HEK293T (cell line): ENCODE measurements at places on chromosomes 5 and 9.

DNA sequence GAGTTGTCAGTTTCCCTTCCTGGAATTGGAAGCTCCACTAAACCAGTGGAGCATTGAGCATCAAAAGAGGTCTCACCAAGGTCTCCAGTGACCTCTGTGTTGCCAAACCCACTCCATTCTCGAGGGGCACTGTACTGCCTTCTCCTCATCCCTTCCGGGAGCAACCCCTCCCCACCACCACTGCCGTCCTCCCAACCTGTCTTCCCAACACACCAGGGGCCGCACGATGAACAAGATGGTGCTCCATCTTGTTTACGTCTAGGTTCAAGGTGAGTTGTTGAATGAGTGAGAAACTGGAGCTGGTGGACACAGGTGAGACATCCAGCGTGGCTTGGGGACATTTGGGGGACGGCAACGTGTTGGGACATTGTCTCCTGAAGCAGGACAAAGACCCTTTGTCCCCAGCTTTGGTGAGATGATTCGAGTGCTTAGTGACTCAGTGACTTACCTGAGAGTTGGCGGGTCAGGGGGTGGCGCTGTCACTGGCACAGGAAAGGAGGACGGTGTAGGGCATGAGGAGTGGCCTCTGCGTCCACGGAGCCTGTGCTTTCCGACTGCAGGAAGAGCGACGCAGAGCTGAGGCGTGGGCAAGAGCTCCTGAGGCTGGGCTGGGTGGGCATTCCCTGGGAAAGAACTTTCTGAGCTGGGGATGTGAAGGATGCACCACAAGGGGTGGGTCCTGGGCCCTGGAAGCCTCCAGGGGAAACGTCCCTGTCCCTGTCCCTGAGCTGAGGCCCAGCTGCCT lies 44.8 kb upstream of the RNU6ATAC start:
- DNase-seq = no peak

DNA sequence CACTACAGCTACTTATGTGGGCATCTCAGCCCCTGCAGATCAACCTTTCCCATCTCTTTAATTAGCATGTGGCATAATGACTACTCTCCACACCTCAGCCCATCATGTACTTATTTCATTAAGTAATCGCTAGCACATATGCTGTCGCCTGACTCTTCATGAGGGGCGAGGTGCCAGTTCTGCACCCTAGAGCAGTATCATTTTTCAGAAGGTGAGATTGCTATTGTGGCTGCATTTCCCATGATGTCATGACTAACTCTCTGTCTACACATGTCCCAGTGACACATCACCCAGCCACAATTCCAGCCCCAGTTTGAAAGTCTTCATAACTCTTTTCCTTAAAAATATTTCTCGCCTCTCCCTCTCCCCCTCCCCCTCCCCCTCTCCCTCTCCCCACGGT lies 7.6 kb upstream of the F2RL1 start:
- DNase-seq = no peak

- no peak for DNase-seq
These were observed 210.4 kb upstream of the RFX3 start for GRCh38 chr9:3736161-3736560.

DNA sequence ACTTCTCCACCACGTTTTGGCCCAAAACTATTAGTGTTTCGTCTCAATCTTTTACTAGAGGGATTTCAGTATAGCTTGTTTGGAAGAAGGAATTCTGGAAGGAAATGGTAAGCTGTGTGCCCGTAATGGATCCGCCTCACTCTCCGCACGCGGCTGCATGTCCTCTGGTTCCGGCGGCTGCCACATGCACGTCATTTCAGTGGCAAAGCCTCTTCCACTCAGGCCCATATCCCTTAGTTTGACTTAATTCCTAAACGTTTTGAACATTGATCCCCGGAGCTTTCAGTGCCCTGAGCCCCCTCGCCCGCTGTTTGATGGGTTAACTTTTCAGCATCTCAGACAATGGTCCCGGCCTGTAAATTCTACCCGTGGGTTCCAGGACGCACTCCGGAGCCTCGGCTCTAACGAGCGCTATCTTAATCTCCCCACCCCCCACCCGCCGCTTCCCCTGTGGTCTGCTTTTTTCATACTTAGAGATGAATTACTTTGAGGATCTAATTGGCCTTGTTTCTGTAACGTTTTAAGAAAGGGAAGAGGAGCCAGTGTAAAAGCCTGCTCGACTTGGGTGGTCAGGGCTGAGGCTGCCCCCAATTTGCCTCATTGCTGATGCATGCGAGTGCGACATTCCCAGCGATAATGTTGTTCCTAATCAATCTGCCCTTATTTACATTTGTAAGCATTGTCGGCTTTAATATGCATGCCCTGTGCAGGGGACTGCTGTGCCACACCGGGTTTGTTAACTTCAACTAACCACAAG lies 4.6 kb downstream of the PTCH1 start:
- no peak for DNase-seq

DNA sequence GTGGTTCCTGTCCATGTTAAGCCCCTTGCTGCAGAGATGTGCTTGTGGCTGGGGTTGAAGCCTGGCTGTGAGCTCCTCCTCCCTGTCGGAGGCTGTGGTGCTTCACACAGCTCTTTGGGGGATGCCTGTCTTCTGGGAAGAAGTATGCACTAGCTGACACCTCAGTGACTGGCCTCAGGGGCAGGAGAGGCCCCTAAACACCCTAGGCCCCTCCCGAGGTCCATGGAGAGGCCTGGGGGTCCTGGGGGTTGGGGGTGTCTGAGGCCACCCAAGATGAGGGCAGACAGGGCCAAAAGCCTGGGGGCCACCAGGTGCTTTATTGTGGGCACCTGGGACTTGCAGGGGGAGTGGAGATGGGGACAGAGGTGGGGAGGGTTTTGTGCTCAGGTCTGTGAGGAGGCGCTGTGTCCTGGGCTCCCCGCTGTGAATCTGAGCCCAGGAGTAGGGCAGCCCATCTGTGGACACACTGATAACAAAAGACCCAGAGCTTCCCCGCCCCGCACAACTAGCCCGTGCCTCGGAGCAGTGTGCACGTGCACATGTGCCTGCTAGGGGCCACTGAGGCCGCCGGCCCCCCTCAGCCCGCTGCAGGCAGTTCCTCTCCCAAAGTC lies 92.0 kb downstream of the PHF2 start:
- no peak for DNase-seq

GRCh38 chr5:71651579-71651978 lies 64.4 kb downstream of the MCCC2 start:
- DNase-seq = no peak

- no peak for DNase-seq
These were observed 46.6 kb downstream of the MVB12B start for GRCh38 chr9:126373241-126373640.

- no peak for DNase-seq
These were observed 51.7 kb upstream of the LRRTM2 start for GRCh38 chr5:138926688-138927448.

- DNase-seq = no peak
These were observed 93.9 kb downstream of the OLFM1 start for GRCh38 chr9:135181336-135181735.

GRCh38 chr9:111525056-111525977 lies at the start of gene ZNF483:
Gene ZNF483 (plus strand): TSS chr9:111525179. CDS start chr9:111527396, 2,217 bp downstream.
- DNase-seq = peak; percentile 66

- DNase-seq = no peak
These were observed 145.0 kb upstream of the COL5A1 start for GRCh38 chr9:134496413-134497282.

- DNase-seq = no peak
These were observed 111.2 kb upstream of the PTGER4 start for GRCh38 chr5:40568548-40568947.

- DNase-seq = no peak
These were observed 95.0 kb downstream of the ZCCHC7 start for GRCh38 chr9:37215381-37215780.

DNA sequence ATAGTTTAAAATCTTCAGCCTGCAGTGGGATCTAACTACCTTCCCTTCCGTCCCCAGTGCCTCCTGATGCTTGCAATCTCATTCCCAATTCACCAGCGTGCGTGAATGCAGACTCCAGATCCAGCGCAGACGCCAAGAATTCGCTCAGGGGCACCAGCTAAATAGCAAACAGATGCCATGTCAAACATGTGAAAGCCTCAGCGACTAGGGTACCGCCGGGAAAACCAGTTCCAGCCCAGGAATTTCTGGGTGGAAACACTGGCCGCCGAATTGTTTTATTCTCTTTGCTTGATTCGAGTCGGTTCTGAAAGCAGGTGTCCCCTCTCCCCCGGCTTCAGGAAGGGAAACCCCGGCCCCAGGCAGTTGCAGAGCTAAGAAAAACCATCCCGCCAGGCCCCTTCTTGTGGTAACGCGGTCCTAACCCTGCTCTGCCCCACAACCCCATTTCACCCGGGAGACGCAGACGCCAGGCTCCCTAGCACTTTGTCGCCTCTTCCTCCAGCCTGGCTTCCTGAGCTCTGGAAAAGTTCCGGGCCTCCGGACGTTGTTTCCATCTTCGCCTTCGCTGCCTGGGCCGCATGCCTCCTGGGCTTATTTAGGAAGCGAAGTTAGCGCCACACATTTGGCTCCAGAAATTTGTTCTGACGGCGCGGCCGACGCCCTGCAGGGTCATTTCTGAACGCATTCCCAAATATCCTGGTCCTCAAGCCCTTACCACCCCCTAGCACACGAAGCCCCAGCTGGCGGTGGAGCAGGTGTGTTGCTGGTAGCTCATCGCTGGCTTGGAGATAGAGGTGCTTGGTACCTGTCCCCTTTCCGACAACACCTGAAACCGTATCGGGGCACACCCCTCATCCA lies 665 bp upstream of the LVRN start:
- DNase-seq = no peak

- DNase-seq = no peak
These were observed 195.7 kb downstream of the DCP2 start for GRCh38 chr5:113172231-113172826.

GRCh38 chr5:109155625-109156024 lies 254.1 kb downstream of the PJA2 start:
- no peak for DNase-seq

GRCh38 chr5:134005417-134006061 lies 764 bp upstream of the VDAC1 start:
- no peak for DNase-seq

DNA sequence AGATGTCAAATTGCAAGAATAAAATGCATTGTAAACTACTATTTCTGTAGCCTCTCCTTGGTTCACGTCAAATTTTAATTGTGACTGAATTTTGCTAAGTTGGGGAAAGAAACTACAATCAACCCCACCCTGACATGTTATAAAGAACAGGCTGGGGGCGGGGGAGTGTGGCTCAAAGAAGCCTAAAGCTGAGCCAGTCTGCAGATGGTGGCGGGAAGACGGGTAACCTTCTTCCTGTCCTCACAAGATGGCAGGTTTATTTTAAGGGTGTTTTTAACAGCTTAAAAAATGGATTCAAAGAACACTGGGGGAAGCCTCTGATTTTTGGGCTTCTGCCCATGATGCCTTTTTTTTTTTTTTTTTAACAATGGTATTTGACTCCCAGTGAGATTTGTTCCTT lies 68.5 kb upstream of the MELK start:
- no peak for DNase-seq

- no peak for DNase-seq
These were observed 95.2 kb upstream of the PAPPA start for GRCh38 chr9:116058421-116058820.

GRCh38 chr5:107118184-107119019 lies 552.3 kb downstream of the EFNA5 start:
- no peak for DNase-seq

DNA sequence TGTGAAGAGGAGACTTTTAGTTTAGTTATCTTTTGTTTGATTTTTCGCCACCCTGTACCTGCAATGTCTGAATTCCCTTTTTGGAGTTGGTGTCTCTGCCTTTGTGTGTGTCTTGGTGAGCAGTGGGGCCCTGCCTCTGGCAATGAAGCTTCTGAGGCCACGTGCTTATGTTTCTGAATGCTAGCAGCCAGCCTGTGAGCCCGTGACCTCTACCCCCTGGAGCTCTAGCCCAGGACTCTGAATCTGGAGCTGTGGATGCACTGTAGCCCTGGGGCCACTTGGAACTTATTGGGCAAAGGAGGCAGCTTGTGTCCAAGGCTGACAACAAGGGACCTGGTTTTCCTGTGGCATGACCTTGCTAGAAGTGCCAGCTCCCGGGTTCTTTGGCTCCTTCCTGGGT lies 19.4 kb downstream of the ENTREP1 start:
- DNase-seq = no peak

DNA sequence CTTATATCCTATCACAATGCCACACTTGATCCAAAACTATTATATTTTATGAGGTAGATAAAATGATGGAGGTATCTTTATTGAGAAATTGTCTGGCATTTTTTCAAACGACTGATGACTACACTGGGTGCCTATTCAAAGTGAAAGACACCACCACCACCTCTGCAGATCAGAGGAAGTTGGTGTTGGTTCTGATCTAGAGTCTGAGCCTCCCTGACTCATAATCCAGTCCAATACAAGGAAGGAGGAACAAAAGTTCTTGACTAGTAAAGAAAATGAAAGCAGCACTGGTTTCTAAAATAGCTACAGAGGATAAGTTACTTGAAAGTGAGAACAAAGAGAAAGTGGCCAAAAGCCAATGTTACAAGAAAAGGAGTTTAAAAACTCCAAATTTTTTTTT lies 139.9 kb downstream of the RFX3 start:
- no peak for DNase-seq

DNA sequence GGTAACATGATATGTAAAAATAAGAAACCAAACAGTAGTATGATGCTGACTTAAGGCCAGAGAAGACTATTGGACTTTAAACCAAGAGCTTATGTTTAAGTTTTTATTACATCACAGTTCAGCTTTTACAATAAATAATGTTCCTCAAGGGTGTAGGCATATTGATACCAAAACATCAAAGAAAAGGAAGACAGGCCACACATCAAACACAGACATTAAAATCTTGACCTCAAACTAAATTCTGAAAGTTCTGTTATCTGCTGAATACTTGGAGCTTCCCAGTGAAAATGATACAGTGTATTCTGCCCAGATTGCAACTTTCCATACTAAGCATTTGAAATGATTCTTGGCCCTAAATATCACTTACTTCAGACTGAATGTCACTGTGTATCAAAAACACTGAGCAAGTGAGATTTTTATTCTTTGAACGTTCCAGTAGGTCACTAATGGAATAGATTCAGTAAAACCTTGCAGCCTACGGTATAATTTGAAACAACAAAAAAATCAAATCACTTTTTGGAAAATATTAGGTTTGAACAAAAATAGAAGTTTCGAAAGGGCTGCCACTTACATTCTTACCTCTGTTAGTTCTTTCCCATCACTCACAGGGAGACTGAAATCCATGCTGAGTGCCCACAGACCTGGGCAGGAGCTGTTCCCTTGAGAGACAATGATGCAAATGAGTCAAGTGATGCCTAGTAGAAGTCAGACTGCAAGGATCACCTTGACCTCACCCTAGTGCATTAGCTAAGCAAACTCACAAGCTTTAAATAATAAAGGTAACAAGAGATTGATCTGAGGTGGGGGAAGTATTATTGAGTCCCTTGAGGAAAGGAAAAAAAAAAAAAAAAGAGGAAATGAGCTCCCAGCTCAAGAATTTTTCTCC lies 2.5 kb downstream of the LPAR1 start:
- DNase-seq = no peak

- DNase-seq = no peak
These were observed 93.8 kb downstream of the TTC39B start for GRCh38 chr9:15213249-15213648.

- no peak for DNase-seq
These were observed 47.2 kb downstream of the CPEB4 start for GRCh38 chr5:173935396-173935795.
